Esophagus mucosa (tissue), 1 donor: ENCODE measurements at places on chromosomes 3 and 15. TPM values are rescaled to one million over a fixed set of nuclear protein-coding genes. Genes with fewer than 3 reads are reported as not detected.

C2CD4A gene
- total RNA-seq: 0.44 TPM

GATA2 gene
- total RNA-seq: 1.1 TPM

ST8SIA2 gene
- total RNA-seq: 0.16 TPM

RPUSD2 gene
- 5.3 TPM for total RNA-seq

TMCO5A gene
- not detected for total RNA-seq

UBA7 gene
- total RNA-seq: 15.3 TPM

PRR20G gene
- not detected for total RNA-seq

CPNE9 gene
- total RNA-seq: not detected

ACTRT3 gene
- total RNA-seq: 1.6 TPM

HRG gene
- total RNA-seq: 0.12 TPM

CYP8B1 gene
- total RNA-seq: not detected

KLHL6 gene
- 0.76 TPM for total RNA-seq

GRK7 gene
- not detected for total RNA-seq

CGGBP1 gene
- 34.4 TPM for total RNA-seq

ARPIN gene
- 17.5 TPM for total RNA-seq

GOLGA8S gene
- total RNA-seq: 0.24 TPM

RNF7 gene
- total RNA-seq: 88.6 TPM

CHRNA3 gene
- 0.20 TPM for total RNA-seq
